ENCODE measurements at places on chromosomes 2 and 18.

- DNase-seq = no peak
Observed at GRCh38 chr2:118133916-118134315, 45.6 kb downstream of the INSIG2 start.

- DNase-seq = no peak
Observed at GRCh38 chr2:168003876-168004275, 243.5 kb downstream of the STK39 start.

GRCh38 chr2:239855863-239856587 is 169.1 kb downstream of the NDUFA10 start:
- no peak for DNase-seq

- no peak for DNase-seq
Observed at GRCh38 chr2:6941299-6942046, 24.3 kb downstream of the RNF144A start.

GRCh38 chr18:79542876-79543750 is 136.5 kb upstream of the CTDP1 start:
- DNase-seq = no peak

- DNase-seq = no peak
Observed at GRCh38 chr2:223585666-223586065, 16.5 kb downstream of the SCG2 start.

DNA sequence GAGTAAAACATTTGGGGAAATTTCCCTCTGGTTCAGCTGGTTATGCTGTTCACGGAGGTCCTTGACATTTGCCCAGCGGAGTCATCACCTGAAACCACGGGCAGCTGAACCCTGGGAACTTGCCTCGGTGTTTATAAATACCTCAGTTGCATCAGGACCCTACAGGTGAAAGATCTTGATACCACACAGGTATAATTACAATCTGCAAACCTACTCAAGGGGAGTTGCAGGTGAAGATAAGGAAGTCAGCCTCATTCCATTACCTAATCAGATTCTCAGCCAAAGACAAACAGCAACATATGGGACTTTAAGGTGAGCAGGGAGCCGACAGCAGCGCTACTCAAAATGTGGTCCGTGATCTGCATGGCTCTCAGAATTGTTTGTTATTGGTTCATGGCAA is 37.0 kb upstream of the ATIC start:
- DNase-seq = no peak

DNA sequence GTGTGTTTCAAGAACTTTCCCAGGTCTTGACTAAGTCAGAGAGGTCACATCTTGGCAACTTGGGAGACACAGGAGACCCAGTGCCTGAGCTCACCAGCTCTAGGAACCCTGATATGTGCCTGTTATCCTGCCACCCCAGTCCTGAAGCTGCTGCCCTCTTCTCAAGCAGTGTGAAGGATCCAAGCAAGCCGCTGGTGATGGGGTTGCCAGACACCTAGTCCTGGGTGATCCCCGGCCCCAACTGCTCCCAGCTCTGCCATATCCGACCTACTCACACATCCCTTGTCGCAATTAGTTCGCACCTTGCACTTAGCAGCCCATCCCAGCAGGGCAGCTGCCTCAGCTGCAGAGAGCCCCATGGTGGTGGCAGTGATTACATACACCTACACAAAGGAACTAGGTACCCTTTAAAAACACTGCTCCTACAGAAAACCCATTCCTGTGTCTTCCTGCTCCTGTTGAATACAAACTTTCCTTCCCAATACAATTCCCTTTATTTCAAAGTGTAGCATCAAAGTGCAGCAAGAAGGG is 247.2 kb upstream of the RAB12 start:
- DNase-seq = no peak

GRCh38 chr2:62305421-62306176 is 109.7 kb downstream of the B3GNT2 start:
- DNase-seq = peak; percentile 84

DNA sequence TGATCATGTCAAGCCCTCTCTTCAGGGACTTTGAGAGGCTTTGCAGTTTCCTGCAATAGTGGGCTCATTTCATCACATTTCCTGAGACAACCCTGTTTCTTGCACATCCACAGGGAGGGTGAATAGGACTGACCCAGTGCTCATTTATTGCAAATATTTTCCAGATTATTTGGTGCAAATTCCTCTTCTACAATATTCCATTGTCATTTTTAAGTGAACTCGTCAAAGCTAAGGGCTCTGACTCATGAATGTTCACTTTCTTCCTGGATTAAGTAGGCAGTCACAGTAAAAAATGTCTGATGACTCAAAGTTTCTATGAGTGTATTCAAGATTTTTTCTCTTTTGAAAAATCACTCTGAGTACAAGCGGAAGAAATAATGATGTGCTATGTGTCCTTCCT is 225.5 kb upstream of the GALNT5 start:
- no peak for DNase-seq

Data from activated CD4-positive, alpha-beta T cell treated with anti-CD3 and anti-CD28 coated beads for 48 hours (primary cell).